Esophagus muscularis mucosa (tissue), 4 donors: ENCODE measurements at places on chromosomes 5 and 9. TPM values are rescaled to one million over a fixed set of nuclear protein-coding genes. Genes with fewer than 3 reads are reported as not detected.

GRCh38 chr5:10633271-10634049 lies 69.6 kb downstream of the ANKRD33B start:
- no peak for DNase-seq

DNA sequence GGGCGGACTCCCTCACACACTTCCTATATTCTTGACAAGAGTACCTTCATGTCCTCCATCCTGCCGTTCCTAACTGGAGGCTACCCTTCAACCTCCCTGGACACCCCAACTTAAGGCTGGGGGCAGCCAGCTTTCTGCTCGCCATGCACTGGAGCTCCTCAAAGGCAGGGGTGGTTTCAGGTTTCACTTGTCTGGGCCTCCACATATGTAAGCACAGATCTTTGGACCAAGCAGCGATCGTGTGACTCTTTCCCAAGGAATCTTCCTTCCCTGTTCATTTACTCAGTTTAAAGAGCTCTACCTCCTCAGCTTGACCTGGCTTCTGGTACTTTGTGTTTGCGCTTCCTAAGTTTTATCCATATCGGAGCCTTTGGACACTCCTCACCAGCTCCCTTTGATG lies 34.2 kb upstream of the TRPC7 start:
- DNase-seq, result no peak

DNA sequence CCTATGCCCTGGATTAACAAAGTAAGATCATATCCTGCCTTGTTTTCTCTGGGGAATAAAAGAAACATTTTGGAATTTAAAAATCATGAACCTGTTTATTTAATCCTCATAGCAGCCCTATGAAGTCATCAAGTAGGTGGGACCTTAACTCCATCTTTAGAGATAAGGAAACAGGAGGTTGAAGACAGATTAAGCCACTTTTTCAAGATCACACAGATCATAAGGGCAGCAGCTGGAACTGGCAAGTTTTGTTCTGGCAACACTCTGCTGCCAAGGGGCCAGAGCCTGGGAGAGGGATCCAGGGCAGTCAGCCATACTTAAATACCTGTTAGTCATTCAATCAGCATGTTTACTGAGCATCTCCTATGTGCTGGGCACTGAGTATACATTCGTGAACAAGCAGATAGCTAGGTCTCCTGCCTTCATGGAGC lies 63.7 kb downstream of the SLC1A1 start:
- no peak for DNase-seq

DNA sequence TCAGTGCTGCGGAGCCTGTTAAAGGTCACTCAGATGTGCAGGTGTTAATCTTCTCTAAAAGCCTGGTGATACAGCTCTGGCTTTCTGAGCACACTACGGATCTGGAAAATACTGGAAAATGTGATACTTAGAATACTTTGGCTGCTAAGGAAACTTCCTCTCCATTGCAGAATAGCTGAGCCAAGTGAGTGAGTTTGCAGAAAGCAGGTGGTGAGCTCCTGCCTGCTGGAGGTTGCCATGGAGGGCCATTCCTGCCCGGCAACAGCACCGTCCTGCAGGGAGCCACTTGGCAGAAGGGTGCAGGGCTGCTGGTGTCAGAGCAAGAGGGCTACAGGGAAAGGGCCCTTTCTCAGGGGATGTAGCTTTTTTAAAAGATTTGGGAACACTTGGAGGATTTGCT lies 40.7 kb downstream of the SECISBP2 start:
- DNase-seq, result no peak

GRCh38 chr5:71743155-71743554 lies 24.1 kb downstream of the CARTPT start:
- DNase-seq, result peak; percentile 74

- DNase-seq, result no peak
Measured at GRCh38 chr5:110852053-110852452, 113.2 kb downstream of the SLC25A46 start.

DNA sequence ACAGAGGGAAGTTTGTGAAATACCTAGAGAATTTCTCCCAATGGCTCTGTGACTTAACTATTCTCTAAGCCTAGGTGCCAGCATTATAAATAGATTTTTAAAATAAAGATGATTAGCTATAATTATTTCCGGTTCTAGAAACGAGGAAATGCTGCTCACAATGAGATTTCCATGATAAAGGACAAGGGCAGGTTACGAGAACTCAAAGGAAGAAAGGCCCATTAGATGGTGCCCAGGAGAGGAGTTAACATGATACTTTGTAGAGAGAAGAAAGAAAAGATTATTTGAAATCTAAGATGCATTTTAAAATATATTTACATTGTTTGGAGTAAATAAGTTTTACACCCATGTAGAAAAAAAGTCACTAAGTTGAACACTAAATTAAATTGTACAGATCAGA lies 538.3 kb upstream of the PTGER4 start:
- no peak for DNase-seq

GRCh38 chr9:107465467-107466451 lies 23.8 kb downstream of the KLF4 start:
- no peak for DNase-seq

DNA sequence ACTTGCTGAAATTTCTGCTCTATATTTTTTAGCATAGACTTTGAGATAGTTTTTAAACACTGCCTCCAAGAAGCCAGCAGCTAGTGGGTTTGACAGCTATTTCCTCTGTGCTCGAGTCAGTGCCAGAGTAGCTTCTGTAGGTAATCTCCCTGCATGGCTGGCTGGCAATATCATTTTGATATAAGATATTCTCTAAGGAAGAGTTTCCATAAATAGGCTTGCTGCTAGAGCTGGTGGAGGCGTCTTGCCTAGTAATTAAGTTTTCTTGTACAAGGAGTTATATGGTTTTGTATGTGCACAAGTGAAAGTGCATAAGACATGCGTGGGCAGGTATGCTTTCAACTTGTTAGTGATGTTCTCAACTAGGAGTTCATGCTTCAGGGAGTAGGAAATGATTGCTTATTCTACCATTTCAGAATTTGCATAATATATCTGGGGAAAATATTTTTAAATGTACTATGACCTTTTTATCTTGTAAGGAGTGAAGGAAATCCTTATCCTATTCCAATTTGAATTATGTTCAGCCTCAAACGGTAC lies 74.1 kb upstream of the CCL21 start:
- no peak for DNase-seq

GRCh38 chr5:158979290-158979689 lies 120.4 kb downstream of the EBF1 start:
- DNase-seq, result no peak

- DNase-seq, result no peak
Measured at GRCh38 chr9:134475011-134475790, 148.9 kb downstream of the RXRA start.

DNA sequence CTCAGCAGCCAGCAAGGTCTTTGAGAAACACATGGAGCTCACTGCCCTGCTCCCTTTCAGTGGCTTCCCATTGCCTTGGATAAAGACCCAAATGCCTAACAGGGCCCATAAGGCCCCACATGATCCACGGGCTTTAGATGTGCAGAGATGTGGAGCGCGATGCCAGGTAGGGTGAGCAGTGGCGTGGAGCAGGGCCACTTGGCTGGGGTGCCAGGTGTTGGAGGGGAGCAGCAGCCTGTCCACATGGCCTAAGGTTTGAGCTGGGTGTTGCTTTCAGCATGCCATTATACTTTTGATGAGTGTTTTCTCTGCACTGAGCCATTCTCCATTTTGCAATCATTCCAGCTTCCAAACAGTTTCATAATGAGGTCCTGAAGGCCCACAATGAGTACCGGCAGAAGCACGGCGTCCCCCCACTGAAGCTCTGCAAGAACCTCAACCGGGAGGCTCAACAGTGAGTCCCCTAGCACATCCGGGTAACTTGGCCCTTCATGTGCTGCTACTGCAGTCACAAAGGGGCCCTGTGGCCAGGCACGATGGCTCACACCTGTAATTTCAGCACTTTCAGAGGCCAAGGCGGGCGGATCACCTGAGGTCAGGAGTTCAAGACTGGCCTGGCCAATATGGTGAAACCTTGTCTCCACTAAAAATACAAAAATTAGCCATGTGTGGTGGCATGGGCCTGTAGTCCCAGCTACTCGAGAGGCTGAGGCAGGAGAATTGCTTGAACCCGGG lies 11.1 kb downstream of the GLIPR2 start:
- no peak for DNase-seq

GRCh38 chr9:126532951-126533925 lies 80.5 kb upstream of the LMX1B start:
- no peak for DNase-seq

- no peak for DNase-seq
Measured at GRCh38 chr9:36137392-36138004, 965 bp downstream of the GLIPR2 start.

The ANKRD34B gene
- not detected for total RNA-seq

The LPAR1 gene
- total RNA-seq, result 34.1 TPM

The PCSK1 gene
- total RNA-seq, result 0.11 TPM

The OR1J4 gene
- not detected for total RNA-seq
